ENCODE measurements at places on chromosomes 13 and 19. TPM values are rescaled to one million over a fixed set of nuclear protein-coding genes. Genes with fewer than 3 reads are reported as not detected.

DACH1 gene
- not detected for polyA plus RNA-seq

DNA sequence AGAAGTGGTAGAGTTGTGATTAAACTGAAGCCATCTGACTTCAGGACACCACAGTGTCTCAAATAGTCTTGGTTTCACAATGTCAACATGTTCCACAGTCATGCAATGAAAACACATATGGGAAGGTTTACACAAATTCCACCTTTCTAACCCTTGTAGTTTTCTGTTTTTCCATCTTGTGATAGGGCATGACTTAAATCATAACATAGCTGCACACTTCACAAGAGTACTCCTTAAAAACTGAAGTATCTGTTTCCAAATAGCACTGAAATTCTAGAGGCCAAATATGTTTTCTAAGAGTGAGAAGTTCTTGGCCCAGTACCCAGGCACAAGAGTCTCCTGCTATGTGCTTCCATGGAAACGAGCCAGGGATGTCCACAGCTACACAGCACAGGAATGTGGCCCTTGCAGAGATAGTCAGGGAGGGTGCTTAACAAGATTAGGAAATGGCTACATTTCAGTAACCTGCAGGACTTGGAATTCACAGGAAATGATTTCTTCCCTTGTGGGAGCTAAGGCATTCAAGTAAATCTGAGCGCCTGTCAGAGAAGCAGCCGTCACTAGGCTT lies 269.1 kb downstream of the NDFIP2 start:
- DNase-seq, result no peak

DNA sequence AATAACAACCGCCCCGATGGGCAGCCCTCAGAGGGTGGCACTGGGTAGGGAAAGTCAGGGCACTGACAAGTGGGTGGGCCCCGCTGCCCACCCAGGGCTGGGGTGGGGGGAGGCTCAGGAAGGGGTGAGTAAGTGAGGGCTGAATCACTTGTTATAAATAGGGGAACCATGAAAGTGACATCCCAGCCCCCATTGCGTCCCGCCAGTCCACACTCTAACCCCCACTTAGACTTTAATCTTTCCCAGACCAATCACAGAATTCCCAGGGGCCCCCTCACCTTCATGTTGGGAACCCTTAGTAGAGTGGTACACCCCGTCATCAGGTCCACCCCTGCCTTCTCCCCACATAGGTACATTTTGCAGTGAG lies 37.0 kb upstream of the NANOS3 start:
- no peak for DNase-seq

- DNase-seq, result no peak
These were observed 33.0 kb upstream of the PEG3 start for GRCh38 chr19:56873493-56873892.

- DNase-seq, result no peak
These were observed 24.2 kb downstream of the UHRF1 start for GRCh38 chr19:4933528-4933927.
